NCI-H2029 treated with DMSO at 0.1 percent for 48 hours (cell line): ENCODE measurements at places on chromosomes 6 and 20.

DNA sequence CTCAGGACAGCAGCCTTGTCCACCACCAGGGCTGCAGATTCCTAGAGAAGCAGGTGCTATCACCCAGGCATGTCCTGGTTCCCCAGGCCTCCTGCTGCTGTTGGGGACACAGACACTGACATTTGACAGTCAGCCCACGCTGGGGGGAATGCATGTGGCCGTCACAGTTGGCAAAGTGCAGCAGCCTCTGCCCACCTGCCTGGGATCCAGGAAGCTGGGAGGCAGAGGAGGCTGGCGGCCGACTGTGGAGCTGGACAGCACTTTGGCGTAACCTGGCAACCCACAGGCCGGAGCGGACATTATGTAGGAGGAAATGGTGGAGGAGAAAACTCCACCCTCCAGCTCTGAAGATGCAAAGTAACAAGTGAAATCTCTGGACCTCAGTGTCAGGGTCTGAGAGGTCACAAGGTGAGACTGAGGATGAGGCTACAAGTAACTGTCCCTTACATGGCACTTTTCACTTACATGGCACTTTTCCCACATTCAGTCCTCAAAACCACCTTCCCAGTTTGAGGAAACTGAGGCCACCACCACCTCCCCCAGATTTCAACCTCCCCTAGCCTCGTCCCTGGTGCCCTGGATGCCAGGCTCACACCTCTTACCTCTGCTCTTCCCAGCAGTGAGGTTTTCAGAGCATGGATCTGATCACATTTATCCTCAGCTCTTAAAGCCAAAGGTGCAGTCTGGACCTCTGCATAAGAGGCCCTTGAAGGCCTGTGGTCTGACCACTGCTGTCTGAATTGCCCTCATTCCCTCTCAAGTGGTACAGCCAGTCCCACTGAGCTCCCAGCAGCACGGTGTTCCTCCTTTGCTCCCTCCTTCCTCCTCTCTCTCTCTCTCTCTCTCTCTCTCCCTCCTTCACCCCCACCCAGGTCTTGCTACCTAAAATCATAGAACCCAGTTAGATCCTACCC lies 8.7 kb downstream of the MAP1LC3A start:
- DNase-seq: no peak

DNA sequence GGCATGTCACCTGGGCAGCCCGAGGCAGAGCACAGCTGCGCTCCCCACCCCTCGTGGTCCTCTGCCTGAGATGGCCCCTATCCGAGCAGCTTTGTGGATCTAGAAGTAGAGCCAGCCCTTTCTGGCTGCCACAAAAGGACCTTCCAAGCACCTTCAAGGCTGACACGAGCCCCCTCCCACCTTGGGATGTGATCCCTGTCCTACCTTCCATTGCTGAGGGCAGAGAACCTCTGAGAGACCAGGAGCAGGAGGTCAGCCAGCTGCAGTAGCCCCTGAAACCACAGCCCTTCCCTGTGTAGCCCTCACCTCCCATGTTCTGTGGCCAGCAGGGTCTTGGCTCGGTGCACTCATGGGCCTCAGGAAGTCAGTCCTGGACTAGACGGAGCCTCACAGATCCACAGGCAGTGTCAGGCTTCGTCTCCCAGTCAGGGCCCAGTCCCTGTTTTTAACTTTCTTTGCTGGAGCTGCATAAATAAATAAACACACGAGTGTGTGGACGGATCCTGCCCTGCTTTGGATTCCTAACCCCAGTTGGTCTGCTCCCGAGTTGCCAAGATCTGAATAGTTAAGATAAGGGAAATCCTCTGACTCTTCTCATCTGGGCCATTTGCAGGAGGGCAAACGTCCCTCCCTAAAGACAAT lies 507.7 kb downstream of the PREX1 start:
- DNase-seq: no peak

DNA sequence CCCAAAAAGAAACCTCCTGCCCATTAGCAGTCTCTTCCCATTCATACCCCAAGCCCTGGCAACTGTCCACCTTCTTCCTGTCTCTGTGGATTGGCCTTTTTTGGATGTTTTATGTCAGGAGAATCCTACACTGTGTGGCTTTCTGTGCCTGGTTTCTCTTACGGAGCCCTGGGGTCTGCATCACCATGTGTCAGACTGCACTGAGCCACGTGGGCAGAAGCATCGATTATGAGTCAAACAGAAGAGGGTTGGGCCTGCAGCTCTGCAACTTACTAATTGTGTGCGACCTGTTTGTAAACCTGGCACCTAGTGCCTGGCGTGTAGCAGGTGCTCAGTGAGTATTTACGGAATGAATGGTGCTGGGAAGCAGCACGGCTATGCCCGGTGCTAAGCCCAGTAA lies 62.6 kb downstream of the IGF2R start:
- DNase-seq: no peak

DNA sequence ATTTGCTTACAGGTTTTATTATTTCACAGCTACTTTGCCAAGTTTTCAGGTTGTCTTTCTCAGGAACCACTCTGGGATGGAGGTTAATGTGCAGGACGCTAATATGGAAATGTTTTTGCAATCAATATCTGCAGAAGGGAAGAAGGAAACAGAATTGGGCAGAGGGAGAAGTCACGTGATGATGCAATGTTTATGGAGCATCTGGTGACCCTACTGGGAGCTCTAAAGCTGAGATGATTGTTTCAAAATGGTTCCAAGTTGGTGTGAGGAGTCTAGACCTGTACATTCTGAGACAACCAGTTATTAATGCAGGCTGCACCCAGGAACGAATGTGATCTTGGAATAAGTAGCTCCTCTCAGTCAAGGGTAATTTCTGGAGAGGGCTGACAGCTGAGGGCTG lies 905.4 kb upstream of the FLRT3 start:
- DNase-seq: no peak

GRCh38 chr20:45857882-45858216 lies 435 bp downstream of the ZSWIM3 start:
- no peak for DNase-seq

DNA sequence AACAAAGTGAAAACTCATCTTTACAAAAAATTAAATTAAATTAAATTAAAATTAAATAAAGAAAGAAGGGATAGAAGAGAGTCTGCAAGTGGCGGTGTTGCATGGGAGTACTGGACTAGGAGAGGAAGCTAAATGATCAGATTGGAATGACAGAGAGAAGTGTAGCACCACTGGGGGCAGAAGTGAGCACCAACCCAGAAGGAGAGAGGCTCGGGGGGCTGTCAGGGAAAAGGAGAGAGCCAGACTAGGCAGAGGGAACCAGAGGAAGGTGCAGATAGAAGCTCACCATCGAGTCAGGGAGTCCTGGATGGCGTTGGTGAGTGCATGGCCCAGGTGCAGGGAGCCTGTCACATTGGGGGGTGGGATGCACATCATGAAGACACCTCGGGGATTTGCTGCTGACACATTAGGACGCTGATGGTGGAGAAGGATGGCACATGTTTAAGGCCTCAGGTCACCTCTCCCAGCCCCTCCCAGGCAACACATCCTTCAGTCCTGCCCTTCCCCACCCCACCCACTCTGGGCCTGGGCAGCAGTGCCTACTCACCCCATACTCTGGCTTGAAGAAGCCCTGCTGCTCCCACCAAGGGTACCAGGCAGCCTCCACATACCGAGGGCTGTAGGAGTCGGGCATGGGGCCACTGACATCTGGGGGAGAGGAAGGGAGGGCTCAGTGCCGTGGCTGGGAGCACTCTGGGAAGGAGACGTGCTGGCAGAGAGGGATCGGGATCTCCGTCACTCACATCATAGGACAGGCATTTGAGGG lies 4.0 kb downstream of the VARS1 start:
- DNase-seq: peak; percentile 21

- DNase-seq: no peak
Measured at GRCh38 chr6:127484212-127484863, 25.1 kb upstream of the KIAA0408 start.

GRCh38 chr6:37190159-37190535 lies 20.2 kb downstream of the PIM1 start:
- DNase-seq: no peak

DNA sequence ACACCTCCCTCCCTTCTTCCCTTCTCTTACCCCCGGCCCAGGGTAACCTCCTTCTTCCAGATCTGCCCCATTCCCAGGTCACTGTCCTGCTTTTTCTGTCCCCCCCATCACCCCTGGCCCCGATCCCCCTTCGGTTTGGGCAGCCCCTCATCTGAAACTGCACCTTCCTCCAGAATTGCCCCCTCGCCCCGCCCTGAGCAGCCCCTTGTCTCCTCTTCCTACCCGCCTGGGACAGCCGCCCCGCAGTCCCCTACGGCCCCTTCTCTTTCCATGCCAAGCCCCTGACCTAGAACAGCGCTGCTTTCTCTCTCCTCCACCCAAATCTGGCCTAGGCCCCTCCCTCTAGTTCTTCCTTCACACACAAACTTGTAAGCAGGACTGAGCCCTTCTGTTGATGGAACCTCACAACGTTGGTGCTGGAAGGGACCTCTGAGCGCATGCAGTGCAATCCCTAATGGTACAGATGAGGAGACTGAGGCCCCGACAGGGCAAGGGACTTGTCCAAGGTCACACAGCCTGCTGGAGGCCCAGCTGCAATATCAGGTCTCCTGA lies 630 bp downstream of the PPP2R5D start:
- DNase-seq: no peak

- no peak for DNase-seq
Measured at GRCh38 chr20:53448875-53449274, 144.8 kb downstream of the ZNF217 start.

DNA sequence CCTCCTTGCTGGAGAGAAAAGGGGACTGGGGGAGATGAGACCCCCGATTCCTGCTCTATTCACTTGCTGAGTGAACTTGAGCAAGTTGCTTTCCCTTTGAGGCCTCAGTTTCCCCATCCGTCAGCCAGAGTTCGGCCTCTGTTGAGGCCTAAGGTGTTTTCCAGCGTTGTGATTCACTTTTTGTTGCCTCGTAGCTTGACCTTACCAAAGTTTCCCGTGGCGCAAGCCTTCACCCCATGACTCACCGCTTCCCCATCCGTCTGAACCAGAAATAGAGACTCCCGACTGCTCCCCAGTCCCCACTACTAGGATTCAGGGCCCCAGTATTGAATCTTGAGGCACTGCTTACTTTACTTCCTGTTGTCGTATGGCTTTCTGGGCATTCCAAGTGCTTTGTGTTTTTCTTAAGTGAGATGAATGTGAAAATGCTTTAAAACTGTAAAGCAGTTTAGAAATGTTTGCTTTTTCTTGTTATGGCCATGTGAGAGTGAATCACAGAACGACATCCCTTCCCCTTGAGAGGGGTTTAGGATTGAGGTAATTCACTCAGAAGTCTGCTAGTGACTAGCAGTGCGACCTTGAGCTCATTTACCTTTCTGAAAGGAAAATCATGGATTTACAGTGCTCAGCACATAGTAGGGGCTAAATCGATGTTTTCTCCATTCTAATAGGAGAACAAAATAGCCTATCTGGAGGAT lies 1.2 kb downstream of the CHMP4B start:
- no peak for DNase-seq

GRCh38 chr20:44736170-44737021 lies 9.3 kb upstream of the KCNK15 start:
- peak; percentile 33 for DNase-seq

- peak; percentile 14 for DNase-seq
Measured at GRCh38 chr20:19757487-19758132, 448 bp upstream of the RIN2 start.

GRCh38 chr6:77930952-77931351 lies 278.1 kb downstream of the MEI4 start:
- DNase-seq: no peak

DNA sequence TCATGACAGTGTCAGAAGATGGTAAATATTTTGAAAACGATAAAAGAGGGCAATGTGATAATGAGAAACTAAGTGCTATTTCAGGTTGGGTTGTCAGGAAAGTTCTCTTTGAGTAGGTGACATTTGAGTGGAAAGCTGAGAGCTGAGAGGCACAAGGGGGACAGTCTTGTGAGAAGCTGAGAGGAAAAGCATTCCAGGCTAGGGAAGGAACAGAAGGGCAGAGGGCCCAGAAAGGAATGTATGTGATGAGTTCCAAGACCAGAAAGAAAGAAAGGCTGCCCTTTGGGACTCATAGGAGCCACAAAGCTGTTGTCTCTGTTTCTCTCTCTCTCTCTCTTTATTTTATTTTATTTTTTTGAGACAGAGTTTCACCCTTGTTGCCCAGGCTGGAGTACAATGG lies 7.6 kb upstream of the RNF182 start:
- no peak for DNase-seq

DNA sequence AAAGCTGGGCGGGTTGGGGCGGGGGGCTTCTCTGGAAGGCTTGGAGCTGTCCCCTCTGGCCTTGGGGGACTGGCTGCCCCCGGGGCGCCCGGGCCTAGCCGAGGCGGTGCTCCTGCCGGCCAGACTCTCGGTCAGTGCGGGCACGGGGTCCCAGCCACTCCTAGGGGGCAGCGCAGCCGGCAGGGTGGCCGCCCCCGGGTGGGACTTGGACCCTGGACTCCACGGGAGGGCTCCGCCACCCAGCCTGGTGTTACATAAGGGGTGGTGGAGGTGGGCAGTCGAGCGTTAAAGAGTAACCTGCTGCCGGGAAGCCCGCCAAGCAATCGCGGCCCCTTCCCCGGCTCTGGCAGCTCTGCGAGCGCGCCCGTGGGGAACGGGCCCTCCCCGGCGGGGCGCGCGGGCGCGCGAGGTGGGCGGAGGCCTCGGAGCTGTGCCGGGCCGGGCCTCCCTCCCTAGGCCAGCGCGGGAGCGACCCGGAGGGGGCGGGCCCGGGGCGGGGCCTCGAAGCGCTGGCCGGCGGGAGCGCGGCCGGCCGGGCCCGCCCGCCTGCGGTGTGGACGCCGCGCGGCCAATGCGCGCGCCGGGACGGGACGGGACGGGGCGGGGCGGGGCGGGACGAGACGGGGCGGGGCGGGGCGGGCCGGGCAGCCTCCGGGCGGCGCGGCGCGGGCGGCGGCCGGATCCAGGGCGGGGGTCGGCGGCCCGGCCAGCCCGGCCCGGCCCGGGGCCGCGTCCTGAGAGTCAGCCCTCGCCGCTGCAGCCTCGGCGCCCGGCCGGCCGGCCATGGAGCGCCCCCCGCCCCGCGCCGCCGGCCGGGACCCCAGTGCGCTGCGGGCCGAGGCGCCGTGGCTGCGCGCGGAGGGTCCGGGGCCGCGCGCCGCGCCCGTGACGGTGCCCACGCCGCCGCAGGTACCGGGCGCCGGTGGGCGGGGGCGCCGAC lies at the start of gene SLC2A4RG:
Gene SLC2A4RG, plus strand, starts transcription at position 647 of the 940 bp plus-strand sequence. Its CDS starts 137 bp downstream, at position 784.
- DNase-seq: no peak
